AG04449 (cell line): ENCODE measurements at places on chromosomes 12 and 14.

GRCh38 chr14:32327255-32327961 lies 1.7 kb upstream of the AKAP6 start:
- no peak for DNase-seq

DNA sequence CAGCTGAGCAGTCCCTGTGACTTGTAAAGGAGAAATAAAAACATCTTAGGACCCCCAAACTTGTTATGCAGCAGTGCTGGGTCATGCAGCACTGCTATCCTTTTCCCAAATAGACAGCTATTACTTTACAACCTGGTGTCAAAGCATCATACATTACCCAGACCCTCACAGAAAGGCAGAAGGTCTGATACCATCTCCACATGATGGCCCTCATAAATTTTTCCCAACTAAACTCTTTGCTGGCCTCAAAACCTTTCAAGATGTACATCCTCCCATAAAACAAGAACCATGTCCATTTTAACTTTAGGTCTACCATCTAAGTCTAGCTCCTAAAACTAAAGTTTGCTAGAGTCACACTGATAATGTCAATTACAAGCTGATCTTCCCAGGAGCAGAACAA lies 8.7 kb upstream of the RESF1 start:
- no peak for DNase-seq

DNA sequence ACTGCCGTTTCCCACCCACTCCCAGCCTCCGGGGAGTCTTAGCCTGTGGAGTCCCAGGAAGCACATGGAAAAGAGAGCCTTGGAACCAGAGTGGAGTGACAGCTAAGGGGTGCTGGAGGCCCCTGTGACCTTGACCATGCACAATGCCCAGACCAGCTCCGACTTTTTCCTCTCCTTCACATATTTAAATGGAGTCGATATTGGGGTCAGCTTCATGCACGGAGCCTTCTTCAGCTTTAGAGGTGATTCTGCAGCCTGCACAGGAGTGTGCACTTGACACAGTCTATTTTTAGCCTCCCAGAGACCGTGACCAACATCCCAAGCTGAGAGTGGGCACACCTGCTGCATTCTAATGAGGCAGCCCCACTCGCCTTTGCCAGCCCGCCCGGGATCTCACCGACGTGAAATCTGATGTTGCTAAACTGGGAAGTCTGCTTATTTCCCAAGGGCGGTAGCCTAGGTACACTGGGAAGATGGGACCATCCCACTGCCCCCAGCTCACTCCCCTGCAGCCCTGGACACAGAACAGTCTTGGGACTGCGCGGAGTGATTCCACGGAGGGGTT lies 47.5 kb downstream of the PRMT8 start:
- no peak for DNase-seq

DNA sequence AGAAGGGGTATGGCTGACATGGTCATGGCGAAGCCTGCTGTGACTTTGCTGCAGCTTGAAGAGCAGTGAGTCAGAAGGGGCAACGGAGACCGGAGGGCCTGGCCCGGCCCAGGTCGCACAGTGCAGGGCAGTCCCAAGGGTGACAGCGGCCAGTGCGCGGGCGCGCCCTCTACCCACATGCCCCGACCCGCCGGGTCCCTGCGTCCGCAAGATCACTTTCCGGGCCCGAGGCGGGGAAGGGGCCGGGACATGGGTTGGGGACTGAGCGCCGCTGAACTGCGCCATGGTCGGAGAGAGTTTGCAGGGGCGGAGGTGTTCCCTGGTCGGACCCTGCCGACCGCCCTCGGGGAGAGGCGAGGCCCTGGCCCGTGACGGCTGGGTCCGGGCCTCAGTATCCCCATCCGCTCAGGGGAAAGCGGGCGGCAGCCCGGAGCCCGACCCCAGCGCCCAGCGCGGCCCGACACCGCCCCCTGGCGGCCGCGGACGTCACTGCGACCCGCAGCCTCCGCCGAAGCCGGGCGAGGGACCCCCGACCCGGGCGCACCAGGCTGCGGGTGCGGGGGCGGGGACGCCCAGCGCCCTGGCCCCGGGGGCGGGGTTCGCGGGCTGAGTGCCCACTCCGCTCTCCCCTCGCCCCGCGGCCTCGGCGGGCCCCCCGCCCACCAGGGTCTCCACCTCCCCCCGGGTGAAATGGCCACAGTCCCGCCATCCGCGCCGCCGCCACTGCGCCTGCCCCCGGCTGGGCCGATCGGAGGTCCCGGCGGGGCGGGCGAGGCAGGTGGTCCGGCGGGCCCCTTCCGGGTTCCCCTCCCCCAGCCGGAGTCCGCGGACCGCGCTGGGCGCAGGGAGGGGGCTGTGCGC lies 7.2 kb upstream of the ANKRD9 start:
- no peak for DNase-seq

DNA sequence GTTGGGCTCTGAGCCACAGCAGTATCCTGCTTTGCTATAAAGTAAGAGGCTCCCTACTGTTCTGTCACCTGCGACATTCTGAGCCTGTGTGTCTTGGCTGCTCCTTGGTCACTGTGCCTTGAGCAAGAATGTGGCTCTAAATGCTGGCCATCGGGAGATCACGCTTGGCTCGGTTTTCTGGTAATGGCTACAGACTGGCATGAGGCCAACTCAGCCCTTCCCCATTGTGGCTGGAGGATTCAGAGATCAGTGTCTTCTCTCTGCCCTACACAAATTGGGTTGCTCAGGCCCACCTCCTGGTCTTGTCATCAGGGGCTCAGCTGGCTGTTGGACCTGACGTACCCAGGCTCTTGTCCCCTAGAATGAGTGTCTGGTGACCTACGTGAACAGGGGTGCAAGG lies 94.5 kb downstream of the PLXNC1 start:
- DNase-seq: no peak

DNA sequence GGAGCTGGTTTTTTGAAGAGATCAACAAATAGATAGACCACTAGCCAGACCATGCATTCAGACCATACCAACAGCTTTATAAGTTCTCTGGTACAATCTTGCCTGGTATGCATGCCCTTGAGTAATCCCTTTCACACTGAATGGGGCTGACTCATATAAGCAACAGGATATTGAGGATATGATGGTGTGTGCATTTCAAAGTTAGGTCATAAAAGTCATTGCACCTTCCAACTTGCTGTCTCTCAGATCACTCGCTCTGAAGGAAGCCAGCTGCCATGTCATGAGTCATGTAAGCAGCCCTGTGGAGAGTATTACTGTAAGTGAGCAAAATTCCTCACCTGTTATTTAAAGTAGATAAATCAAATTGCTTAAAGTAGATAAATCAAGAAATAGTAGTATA lies 45.0 kb upstream of the OR6J1 start:
- DNase-seq: peak; percentile 92

DNA sequence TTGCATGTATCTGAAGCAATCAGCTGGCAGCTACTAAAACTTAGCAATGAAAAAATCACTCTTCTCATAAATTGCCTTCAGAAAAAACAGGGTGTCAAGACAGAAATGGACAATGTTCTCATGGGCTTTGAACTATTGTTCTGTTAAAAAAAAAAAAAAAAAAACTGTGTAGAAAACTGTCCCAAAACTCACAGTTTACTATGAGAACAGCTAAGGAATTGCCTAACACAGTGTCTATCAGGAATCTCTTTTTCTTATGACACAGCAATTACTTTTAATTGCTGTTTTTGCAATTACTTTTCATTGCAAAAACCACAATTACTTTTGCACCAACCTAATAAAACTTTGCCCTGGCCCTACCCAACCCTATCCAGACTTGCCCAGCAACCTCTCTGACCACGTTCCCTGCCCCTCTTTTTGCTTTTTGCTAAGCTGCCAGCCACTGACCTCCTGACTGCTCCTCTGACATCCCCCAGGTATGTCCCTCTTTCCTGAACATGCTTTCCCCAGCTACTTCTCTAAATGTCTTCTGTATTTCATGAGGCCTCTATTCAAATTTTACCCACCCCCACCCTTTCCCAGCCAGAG lies 68.0 kb upstream of the SLCO1C1 start:
- DNase-seq: no peak

GRCh38 chr12:111046896-111047295 lies 126.5 kb upstream of the MYL2 start:
- DNase-seq: no peak

GRCh38 chr14:59197695-59198262 lies 9.3 kb downstream of the DAAM1 start:
- no peak for DNase-seq

DNA sequence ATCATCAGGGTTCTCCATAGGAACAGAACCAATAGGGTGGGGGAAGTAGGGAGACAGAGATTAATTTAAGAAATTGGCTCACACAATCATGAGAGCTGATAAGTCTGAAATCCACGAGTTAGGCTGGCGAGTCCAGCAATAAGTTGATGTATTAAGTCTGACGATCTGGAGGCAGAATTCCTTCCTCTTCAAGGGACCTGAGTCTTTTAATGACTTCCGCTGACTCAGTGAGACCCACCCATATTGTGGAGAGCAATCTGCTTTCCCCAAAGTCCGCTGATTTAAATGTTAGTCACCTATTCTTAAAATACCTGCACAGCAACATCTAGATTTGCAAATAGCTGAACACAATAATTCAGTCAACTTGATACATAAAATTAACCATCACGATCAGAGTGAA lies 97.8 kb downstream of the SPTSSA start:
- DNase-seq: no peak

GRCh38 chr12:90823859-90824258 lies 131.1 kb downstream of the CCER1 start:
- DNase-seq: no peak

GRCh38 chr14:68786491-68787091 lies 6.3 kb downstream of the ZFP36L1 start:
- DNase-seq: no peak

- no peak for DNase-seq
Measured at GRCh38 chr14:23129759-23130316, 10.8 kb upstream of the CEBPE start.

GRCh38 chr12:44217146-44217883 lies 381.4 kb downstream of the TMEM117 start:
- DNase-seq: no peak

- DNase-seq: no peak
Measured at GRCh38 chr14:71911669-71912068, 20.6 kb upstream of the RGS6 start.
